NCI-H526 (cell line): ENCODE measurements at places on chromosomes 6 and 20.
A peak's percentile ranks its signal among the peaks of the same experiment; 100 is the strongest.

- no peak for DNase-seq
These were observed 3.4 kb downstream of the HLA-F start for GRCh38 chr6:29726571-29727194.

GRCh38 chr20:17624070-17624469, 54.2 kb downstream of the DSTN start:
- DNase-seq: no peak

- no peak for DNase-seq
These were observed 108.7 kb downstream of the CARMIL1 start for GRCh38 chr6:25387911-25388310.

DNA sequence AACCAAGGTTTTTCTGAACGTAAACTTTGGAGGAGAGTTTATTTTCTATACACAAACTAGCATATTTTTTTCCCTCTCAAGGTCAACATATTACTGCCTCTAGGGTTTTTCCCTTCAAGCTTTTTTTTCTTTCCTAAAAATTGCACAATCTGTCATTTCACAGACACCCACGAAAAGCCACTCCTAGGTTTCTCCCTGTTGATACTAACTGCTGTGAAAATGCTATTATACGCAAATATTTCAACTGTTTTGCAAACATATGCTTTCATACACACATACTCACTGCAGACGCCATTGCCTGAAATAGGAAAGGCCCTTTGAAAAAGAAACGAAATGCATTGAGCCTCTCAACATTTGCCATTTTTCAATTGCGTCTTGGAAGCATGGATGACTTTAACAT, 333.0 kb downstream of the CD83 start:
- peak; percentile 35 for DNase-seq

- DNase-seq: no peak
These were observed 12.7 kb downstream of the SUPT3H start for GRCh38 chr6:45365036-45365435.

DNA sequence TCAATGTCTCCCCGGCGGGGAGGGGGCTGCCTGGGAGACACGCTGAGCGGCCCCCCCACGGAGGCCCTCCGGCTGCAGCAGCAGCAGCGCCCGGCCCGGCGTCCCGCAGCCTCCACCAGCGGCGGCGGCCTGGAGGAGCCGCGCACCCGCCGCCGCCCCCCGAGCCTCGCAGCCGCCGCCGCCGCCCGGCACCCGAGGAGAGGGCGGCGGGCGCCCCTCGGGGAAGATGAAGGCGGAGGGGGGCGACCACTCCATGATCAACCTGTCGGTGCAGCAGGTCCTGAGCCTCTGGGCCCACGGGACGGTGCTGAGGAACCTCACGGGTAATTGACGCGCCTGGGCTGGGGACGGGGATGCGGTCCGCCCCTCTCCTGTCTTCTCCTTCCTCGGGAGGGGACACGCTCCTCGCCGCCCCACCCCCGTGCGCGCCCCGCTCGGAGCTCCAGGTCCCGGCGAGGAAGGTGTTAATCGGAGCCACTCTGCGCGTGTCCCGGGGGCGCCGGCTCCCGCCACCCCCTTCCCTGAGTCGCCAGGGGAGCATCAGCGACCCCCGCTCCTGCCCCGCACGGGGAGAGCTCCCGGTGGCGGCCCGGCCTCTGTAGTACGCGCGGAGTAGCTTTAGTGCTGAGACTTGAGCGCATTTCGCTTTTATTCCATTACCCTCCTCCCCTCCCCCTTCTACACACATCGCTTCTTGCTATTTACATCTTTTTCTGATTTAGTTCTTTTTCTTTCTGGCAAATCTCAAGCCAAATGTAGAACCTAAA, 686 bp downstream of the TMEM170B start:
- DNase-seq: peak; percentile 9

DNA sequence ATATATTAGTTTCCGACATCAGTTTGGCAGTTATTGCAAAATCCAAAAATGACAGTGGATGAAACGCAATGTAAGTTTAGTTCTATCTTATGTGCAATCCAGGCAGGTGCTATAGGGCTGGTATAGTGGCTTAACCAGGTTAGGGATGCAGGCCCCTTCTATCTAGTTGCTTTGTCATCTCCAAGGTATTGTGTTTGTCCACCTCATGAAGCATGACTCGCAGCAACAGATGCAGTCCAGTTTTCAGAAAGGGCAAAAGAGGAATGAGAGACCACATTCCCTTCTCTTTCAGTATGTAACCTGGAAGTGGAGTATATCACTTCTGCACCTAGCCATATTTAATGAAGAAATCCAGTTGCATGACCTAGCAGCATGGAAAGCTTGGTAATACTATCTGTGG, 59.7 kb downstream of the PKIB start:
- no peak for DNase-seq

DNA sequence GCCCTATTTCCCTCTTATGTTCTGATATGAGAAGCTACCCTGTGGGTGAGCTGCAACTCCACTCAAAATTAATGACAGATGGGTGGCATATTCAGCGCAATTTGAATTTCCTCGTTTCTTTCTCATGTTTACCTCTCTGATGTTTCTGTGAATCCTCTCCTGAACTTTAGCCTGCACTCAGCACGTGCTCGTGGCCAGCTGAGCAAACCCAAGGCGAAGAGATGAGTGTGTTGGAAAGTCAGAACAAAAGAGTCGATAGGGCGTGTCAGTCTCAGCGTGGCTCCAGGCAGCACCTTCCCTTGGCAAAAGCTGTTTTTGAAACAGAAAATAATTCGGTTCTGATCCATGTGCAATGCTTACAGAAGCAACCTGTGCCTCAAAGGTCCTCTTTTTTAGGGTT, 226.1 kb upstream of the GMDS start:
- DNase-seq: no peak

DNA sequence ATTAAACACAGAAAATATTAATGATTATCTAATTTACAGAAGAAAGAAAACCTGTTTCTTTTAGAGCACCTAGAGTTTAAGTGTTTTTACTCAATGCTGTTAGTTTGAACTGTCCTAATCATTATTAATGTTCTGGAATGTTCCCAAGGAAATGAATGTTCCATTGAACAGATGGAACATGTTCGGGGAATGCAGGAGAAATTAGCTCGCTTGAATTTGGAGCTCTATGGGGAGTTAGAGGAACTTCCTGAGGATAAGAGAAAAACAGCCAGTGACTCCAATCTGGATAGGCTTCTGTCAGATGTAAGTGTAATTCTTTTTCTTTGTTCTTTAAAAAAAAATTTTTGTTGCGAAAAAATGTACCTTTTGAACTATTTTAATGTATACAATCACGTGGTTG, 10.8 kb upstream of the ECT2L start:
- no peak for DNase-seq

- no peak for DNase-seq
These were observed 289.8 kb upstream of the IRAK1BP1 start for GRCh38 chr6:78577585-78577984.

- no peak for DNase-seq
These were observed 38.7 kb upstream of the PDE10A start for GRCh38 chr6:165701564-165702354.

DNA sequence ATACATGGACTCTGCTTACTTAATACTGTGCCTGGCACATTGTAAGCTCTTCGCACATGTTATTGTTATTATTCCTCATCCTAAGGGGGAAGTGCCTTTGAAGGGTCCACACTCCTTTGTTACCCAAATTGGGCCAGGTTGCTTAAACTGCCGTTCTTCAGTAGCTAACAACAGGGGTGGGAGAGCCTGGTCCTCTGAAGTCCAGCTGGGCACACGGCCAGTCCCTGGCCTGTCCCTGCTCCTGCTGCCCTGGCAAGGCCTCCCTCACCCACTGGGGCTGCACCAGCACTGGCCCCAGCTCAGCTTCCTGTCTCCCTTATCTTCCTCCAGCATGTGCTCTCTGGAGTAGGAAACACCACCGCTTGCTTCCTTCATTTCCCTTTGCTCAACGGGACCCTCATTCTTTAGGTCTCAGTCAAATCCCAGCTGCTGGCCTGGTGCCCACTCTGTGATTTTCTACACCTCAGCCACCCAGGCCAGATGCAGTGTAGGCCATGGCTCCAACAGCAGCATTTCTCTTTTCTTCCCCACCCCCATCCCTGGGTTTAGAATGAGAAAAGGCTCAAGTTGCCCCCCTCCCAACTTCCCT, 5.5 kb upstream of the PROCR start:
- no peak for DNase-seq

DNA sequence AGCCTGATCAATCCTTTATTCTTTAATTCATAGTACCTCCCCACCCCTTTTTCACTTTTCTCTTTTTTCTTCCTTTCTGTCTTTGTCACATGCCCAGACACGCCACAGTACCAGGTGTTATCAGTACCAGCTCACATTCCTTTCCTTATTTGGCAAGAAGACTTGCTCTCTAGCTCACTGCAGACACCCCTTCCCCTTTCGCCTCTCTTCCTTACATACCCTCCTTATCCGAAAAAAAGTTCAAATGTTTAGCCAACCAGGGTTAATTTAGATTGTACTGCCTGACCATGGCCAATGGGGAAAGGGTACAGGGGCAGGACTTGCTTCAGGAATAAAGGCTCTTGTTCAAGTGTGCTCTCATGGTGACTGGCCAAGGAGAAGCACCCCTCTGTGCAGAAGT, 9.3 kb upstream of the SIRPB2 start:
- DNase-seq: peak; percentile 30

DNA sequence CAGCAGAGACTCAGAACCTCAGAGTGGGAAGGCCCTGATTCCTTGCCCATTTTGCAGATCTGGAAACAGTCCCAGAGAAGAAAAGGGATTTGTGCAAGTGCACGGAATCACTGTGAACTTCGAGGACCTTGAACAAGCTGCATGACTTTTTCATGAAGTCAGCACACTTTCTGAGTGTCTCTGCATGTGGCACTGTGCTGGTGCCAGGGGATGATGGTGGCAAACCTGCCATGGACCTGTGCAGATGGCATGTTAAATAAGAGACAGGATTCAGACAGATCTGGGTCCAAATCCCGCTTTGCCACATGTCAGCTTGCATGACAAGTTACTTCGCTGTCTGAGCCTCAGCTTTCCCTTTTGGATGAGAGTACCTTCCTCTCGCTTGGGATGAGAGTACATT, 26.8 kb downstream of the ZNF831 start:
- no peak for DNase-seq
